Stimulated activated CD4-positive, alpha-beta T cell treated with anti-CD3 and anti-CD28 coated beads, TNF-alpha, amount 100 ng/mL, for 4 hours (primary cell): ENCODE measurements at places on chromosomes 7 and 10.

GRCh38 chr7:20858951-20859350, 72.3 kb upstream of the SP8 start:
- DNase-seq: no peak

DNA sequence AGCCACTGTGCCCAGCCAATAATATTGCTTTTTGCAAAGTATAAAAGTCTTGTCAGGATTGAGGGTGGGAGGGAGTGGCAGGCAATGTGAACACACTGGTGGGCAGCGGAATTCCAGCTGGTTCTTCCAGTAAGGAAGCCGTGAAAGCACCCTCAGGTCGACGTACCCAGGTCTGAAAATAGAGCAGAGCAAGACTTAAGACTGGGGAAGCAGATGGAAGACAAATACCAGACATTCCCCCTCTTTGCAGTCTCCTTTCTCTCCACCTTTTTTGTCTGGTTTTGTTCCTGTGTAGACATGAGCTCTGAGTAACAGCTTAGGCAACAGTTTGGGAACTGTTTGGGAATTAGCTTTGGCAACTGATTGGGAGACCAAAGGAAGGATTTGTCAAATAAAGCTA, 17.6 kb upstream of the CSTF2T start:
- DNase-seq: no peak

DNA sequence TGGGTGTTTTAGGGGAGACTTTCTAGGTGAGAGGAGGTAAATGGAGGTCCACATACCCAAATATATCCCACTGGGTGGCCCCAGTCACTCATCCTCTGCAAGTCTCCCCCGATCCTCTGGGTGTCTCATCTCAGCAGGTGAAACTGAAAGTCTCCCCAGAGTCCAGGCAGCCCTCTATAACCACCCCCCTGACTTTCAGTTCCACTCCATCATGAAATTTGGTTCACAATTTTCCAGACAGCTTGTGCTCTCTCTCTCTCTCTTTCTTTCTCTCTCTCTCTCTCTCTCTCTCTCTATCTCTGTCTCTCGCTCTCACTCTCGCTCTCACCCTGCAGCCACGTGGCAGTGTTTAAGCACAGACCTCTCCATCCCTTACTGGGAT, 56.7 kb upstream of the ELN start:
- DNase-seq: no peak

DNA sequence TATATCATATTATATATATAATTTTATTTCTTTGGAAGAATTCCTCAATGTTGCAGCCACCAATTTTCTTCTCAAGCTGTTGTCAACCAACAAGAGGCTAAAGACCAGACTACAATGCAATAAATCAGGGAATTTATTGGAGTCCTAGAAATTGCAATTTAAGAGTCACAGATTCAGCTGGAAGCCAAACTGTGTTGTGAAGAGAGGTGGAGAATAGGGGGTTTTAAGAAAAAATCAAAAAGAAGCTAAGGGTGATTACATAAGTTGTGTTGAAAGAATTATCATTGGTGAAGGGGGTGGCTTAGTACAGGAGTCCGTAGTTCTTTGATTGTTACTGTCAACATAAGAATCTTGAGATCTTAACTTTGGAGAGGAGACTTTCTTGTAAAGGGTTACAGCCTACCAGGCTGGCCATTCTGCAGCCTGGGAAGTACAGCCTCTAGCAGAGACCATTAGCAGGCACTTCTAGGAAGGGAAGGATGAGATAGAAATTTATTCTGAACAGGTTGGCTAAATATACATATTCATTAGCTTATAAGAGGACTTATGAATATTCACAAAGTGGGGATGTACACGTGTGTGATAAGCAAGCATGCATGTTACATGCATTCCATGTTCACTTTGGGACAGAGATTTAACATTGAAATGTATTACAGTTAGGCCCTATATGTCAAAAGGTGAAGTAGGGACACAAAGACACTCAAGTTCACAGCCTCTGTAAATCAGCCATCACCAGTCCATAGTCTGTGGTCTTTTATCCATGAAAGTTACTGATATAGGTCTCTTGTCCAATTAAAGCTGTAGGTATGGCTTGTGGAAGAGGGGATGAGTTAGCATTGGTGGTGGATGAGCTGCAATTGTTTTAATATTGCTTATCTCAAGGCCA, 8.3 kb upstream of the TMEM168 start:
- no peak for DNase-seq

GRCh38 chr7:71547426-71547825, 415.5 kb downstream of the GALNT17 start:
- DNase-seq: no peak

- no peak for DNase-seq
Observed at GRCh38 chr7:114152314-114152938, 233.6 kb upstream of the PPP1R3A start.

DNA sequence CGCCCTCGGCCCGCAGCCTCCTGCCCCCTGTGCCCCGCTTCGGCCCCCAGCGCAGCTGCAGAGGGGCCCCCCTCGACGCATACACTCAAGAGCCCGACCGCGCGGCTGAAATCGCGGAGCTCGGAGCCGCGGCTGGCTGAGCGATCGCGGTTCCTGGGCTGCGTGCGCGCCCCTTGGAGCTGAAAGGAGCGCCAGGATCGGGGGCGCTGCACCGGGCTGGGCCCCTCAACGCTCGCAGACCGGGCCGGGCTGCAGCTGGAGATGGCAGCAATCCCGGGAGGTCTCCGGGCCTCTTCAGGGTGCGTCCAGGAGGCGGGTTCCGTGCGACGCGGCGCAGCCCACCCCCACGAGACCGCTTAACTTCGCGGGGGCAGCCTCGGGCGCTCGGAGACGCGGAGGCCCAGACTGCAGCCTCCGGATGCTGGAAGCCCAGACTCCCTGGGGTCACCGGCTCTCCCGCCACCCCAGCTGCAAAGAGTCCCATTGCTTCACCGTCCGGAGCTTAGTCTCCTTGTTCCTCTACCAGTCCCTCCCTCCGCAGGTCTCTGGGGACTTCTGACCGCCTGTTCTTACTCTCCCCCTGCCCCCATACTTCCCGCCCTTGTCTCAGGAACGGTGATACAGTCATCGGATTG, 73.0 kb upstream of the LRRC4 start:
- DNase-seq: no peak

DNA sequence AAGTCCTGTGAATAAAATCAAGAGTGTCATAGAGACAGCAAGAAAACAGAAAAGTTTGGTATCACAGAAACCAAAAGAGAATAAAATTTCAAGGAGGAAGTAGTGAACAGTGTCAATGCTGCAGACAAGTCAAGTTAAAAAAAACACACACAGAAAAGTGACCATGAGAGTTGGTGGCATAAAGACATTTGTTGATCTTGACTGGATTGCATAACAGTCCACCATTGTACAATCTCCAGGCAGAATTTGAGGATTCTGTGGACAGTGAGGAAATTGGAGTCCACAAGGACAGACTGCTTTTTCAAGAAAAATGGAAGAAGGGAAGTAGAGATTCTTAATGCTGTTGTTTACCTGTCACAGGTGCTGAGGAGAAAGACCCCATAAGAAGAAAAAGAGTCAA, 412.5 kb downstream of the PLXDC2 start:
- no peak for DNase-seq

- no peak for DNase-seq
Observed at GRCh38 chr10:3395458-3395861, 222.9 kb upstream of the PITRM1 start.

- DNase-seq: no peak
Observed at GRCh38 chr7:89312551-89312950, 517.0 kb upstream of the TEX47 start.

DNA sequence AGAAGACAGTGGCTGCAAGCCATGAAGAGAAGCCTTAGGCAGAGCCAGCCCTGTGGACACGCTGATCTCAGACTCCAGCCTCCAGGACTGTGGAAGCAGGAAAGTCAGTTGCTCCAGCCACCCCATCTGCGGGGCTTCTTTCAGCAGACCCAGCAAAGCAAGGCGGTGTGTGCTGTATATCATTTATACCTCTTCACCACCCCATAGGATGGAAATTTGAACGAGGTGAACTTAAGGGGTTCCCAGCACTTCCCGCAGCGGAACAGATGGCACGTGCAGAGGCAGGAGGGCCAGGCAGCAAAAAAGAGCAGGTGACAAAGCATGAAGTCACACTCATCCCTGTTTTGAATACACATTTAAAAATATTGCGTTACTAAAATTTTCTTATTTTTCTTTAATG, 159.4 kb downstream of the ADARB2 start:
- no peak for DNase-seq

GRCh38 chr7:66894463-66895080, 26.5 kb upstream of the TMEM248 start:
- DNase-seq: no peak

DNA sequence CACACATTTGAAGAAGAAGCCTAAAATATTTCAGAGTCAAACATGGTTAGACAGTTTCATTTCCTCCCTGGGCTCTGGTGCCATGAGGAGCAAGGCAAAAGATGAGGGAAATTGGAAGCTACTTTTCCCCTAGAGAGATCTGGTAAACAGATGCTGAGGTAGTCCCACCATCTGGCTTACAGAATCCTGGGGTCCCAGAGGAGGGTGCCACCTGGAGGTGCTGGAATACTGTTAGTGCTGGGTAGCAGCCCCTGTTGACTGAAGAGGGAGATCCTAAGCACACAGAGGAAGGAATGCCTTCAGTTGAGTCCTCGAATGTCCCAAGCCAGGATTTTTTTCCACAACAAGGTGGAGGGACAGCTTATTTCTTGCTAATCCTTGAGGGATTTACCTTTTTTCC, 160.1 kb downstream of the FZD1 start:
- DNase-seq: no peak

GRCh38 chr7:120190566-120190965, 82.4 kb upstream of the KCND2 start:
- no peak for DNase-seq

DNA sequence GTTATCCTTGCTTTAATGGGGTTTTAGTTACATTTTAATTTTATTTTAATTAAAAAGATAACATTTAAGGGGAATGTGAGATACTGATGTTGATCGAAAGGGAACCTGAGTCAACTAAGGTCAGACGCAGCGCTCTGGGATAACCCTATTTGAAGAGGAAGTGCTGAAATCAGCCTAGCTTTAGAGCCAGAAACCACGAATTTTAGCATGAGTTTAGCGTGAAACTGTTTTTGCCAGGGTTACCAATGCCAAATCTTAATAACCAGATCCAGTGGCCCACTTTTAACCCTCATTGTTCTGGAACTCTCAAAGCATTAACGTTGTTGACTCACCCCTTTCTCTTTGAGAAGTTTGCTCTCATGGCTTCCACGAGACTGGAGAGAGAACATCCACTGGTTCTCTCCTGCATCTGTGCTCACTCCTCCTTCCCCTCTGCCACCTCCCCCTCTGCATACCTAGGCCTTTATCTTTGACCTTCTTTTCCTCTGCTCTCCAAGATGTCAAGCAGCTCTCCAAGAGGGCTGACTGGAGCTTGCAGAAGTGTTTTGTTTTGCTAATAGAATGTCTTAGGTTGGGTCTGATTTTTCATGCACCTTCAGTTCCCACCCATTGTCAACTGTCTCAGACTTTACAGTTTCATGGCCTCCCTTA, 198.3 kb upstream of the CELF2 start:
- DNase-seq: no peak

GRCh38 chr10:9957351-9957750, 1060.3 kb upstream of the CELF2 start:
- no peak for DNase-seq

DNA sequence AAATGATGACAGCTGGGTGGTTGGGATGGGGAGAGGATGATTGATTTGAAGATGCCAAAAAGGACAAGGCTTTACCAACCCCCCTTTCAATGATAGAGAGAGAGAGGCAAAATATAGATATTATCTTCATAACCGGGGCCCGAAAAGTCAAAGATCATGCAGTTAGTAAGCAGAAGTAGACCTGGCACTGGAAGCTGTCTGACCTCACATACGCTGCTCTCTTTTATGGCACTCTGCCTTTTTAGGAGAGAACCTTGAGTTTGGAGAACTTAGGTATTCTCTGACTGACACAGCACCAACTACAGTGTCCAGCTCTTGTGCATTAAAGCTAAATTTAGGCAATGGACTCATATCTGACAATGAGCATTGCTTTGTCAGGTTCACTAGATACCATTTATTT, 30.7 kb downstream of the CNNM2 start:
- no peak for DNase-seq

DNA sequence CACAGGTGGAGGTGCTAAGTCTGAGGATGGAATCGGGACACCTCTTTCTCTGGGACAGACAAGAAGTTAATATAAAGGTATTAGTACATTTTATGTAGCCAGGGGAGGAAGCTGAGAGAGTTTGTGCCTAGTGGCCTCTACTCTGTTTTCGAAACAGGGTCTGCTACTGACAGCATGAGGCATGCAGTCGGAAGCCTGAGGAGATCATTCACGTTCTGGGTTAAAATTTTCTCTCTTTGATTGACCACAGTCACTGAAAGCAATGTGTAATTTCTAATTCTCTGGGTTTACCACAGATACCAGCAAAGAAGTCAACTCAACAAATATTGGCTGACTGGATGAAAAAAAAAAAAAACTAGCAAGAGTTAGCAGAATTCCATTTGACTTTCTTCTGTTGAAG, 53.3 kb upstream of the KCTD7 start:
- no peak for DNase-seq

- no peak for DNase-seq
Observed at GRCh38 chr7:26046150-26046549, 105.8 kb upstream of the NFE2L3 start.
